ENCODE measurements at places on chromosomes 5 and 9.

GRCh38 chr9:121123816-121124535 is 49.2 kb downstream of the CNTRL start:
- no peak for DNase-seq

- DNase-seq, result no peak
These were observed 190.1 kb downstream of the TMEM232 start for GRCh38 chr5:110536120-110537115.

- DNase-seq, result no peak
These were observed 110.2 kb downstream of the FER start for GRCh38 chr5:108857905-108858304.

DNA sequence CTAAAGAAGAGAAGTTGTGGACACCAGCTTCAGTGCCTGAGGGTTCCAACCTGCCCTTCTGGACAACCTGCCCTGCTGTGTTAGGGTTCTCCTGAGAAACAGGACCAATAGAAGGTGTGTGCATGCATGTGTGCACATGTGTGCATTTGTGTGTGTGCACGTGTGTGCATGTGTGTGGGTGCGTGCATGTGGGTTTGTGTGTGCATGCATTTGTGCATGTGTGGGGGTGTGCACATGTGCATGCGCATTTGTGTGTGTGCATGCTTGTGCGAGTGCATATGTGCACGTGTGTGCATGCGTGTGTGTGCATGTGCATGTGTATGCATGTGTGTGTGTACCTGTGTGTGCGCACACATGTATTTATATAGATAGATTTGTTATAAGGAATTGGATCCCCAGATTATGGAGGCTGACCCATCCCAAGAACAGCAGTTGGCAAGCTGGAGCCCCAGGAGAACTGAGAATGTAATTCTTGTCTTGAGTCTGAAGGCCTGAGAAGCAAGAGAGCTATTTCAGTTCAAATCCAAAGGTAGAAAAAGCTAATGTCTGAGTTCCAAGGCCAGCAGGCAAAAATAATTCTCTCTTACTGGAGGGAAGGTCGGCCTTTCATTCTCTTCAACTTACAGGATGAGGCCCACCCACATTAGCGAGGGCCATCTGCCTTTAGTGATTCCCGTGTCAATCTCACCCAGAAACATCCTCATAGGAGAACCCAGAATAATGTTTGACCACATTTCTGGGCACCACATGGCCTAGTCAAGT is 62.9 kb upstream of the SYNPO start:
- DNase-seq, result no peak

DNA sequence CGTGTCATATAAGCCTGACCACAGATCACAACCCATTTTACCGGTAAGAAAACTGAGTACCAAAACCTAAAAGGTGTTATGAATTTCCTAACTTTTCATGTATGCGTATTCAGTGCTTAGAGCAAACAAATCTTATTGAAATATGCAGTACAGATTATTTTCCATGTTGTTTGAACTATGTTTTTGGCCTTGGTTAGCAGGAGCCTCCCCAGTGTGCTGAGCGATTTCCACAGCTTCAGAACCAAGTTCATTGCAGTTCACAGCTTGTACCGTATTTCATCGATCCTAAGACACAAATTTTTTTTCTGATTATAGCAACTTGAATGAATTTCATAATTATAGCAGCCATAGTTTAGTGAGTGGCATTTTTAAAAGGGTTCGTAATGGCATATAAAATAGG is 13.7 kb downstream of the ADAMTSL1 start:
- DNase-seq, result no peak

DNA sequence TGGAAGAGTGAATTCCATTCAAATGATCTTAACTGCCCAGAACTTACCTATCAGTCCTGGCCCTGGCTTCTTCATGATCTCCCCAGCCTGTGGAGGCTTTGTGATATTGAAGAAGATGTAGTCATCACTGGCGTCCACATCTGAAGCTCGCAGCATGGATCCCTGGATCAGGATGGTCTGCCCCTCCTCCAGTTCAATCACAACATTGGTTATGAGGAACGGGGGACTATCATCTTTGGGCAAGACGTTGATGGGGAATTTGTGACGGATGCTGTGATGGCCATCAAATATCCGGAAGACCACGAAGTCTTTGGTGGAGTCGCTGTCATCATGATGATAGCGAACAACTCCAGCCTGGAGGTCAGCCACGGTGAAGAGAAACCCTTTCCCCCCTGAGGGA is 68.0 kb downstream of the FREM1 start:
- DNase-seq, result no peak
